ENCODE measurements at places on chromosomes 4 and X. TPM values are rescaled to one million over a fixed set of nuclear protein-coding genes. Genes with fewer than 3 reads are reported as not detected.

The SPINK2 gene
- not detected for total RNA-seq

The ITM2A gene
- total RNA-seq, result 2.1 TPM

The SPANXA2 gene
- total RNA-seq, result not detected

The SMR3B gene
- not detected for total RNA-seq

The FLNA gene
- total RNA-seq, result 1,283 TPM

The FREM3 gene
- not detected for total RNA-seq

The TEC gene
- 0.79 TPM for total RNA-seq

The NAP1L3 gene
- total RNA-seq, result 3.5 TPM

The NOX1 gene
- total RNA-seq, result 0.17 TPM

The FMR1NB gene
- total RNA-seq, result not detected

The HPGD gene
- 0.34 TPM for total RNA-seq

The ERCC6L gene
- 0.09 TPM for total RNA-seq

The ZRSR2 gene
- total RNA-seq, result 4.6 TPM

The MAGEA2B gene
- not detected for total RNA-seq

The CFI gene
- 1.8 TPM for total RNA-seq

The SEC24B gene
- total RNA-seq, result 9.1 TPM

The PSAPL1 gene
- not detected for total RNA-seq

The TEX13C gene
- total RNA-seq, result not detected

The IQCM gene
- 0.16 TPM for total RNA-seq
